ENCODE measurements at places on chromosomes 2 and 18.

DNA sequence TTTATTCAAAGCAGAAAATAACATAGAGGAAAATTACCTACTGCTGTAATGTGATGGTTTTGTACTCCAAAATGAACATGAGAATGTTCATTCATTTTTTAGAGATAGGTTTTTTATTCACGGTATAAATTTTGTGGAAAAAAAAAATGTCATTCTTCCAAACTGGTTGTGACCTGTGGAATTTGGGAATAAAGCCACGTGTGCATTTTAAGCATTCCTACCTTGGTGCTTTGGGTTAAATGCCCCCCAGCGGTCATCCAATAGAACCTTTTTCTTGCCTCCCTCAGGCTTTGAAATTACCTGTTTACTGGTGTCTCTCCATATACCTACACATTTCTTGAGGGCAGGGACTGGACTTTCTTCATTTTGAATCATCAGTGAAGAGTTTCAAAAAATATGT lies 740.7 kb downstream of the DPP10 start:
- no peak for DNase-seq

DNA sequence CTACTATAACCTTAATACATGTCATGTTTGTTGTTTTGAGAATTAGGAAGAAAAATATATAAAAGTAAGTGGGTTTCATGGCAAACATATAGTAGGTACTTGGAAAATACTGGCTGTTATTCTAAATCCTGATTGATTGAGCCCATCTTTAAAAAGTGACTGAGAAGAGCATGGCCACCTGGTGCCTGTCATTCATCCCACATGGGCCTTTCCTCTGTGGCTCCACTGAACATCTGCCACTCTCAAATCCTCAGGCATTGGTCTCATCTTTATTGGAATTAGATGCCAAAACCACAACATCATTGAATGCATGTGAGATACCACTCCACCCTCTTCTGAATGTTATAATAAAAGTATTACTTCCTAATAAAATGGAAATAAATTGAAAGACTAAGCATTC lies 101.6 kb upstream of the TTN start:
- no peak for DNase-seq

GRCh38 chr2:134619250-134619649 lies 99.5 kb downstream of the TMEM163 start:
- no peak for DNase-seq

DNA sequence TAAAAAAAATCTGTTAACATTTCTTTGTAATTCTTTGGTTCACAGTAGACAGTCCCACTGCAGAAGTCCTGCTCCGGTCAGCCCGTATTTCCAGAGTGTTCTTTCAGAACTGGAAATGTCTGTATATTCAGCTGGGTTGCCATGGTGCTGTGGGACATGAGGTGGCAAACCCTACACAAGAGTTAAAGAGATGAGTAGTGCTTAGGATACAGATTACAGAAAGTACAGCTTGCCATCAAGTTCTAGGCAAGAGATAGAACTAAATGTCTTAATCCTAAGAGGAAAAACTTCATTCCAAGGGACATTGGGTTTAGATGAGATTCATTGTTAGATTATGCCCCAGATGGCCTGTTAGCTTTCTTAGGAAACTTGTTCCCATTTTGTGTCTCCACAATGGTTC lies 60.1 kb downstream of the FMNL2 start:
- no peak for DNase-seq

DNA sequence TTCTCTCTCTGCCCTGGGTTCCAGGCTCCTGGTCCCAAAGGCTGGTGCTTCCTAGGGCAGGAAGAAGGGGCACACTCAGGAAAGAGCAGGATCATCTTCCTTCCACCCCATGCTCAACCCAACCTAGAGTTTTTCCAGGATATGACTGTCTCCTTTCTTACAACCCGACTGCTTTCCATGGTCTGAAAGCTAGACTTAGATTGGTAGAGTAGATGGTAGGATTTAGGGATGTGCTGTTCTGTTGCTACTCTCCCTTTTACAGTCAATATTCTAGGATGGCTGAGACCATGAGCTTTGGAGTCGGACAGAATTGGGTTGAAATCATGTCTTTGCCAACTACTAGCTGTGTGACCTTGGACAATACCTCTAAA lies 45.9 kb upstream of the IGFBP5 start:
- DNase-seq = no peak

Data from bone marrow (tissue), 2 donors.